ENCODE measurements at places on chromosomes 1 and 21.

DNA sequence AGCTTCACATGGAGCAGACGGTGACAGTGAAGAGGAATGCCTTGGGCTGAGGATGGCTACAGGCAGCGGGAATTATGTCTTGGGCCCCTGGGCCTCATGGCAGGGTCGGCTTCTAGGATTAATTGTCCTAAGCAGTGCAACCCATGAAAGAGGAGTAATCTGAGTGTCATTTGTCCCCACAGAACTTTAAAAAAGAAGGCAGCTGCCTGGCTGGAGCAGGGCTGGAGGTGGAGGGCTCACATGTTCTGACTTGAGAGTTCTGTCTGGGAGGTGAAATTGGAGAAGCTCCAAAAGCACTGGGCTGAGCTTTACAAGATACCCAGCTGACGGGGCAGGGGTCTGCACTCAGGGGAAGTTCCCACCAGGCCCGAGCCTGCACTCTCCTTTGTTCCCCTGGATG is 22.6 kb downstream of the CACNA1S start:
- no peak for DNase-seq

- no peak for DNase-seq
These were observed 2.2 kb upstream of the USP24 start for GRCh38 chr1:55217226-55217986.

DNA sequence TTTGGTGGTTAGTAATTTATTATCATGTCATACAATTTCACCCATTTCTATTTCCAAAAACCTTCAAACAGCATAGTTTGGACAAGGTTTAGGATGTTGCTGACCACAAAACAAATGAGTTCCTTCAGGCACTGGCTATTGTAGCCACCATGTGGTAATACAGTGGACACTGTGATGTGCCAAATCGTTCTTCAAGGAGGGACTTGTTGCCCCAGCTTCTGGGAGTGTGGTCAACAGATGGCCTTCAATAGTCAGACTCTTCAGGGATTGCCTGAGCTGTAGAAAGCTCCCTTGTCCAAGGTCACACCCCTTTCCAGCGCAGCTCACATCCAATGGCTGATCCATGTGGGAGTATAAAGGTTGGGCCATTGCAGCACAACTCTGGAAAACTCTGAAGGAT is 2.6 kb downstream of the PDE4B start:
- DNase-seq: no peak

- no peak for DNase-seq
These were observed 15.4 kb downstream of the DYNLT5 start for GRCh38 chr1:66767626-66768025.

DNA sequence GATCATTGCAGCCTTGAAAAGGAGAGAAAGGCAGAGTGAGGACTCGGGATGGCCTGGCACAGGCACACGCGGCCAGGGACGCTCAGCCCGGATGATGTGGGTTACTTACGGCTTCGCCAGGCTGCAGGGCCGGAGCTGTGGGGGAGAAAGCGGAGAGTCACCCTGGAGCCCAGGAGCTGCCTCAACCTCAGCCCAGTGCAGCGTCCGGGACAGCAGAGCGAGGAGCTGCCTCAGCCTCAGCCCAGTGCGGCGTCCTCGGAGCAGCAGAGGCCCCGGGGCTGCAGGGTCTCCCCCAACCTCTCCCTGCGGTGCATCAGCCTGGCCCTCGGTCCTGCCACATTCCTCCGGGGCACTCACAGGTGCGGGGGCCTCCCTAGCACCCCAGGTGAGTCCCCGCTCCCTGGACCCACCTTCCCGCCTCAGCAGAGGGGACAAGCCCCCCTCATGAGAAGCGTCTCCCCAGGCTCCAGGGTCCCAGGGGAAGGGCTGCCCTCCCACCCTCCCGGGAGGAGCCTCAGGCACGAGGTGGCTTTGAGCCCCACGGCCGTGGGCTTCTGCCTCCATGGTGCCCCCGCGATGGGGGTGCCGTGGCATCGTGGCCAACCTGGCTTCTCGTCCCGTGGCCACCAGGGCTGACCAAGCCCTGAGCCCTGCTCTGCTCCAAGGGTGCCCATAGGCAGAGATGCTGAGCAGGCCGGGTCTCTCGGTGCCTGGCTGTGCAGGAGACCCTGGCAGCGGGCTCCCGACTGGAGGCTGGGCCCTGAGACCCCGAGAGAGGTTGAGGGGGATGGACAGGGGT is 10.5 kb upstream of the RNF223 start:
- DNase-seq: no peak

- no peak for DNase-seq
These were observed 4.6 kb downstream of the LRRC8B start for GRCh38 chr1:89529196-89529595.

DNA sequence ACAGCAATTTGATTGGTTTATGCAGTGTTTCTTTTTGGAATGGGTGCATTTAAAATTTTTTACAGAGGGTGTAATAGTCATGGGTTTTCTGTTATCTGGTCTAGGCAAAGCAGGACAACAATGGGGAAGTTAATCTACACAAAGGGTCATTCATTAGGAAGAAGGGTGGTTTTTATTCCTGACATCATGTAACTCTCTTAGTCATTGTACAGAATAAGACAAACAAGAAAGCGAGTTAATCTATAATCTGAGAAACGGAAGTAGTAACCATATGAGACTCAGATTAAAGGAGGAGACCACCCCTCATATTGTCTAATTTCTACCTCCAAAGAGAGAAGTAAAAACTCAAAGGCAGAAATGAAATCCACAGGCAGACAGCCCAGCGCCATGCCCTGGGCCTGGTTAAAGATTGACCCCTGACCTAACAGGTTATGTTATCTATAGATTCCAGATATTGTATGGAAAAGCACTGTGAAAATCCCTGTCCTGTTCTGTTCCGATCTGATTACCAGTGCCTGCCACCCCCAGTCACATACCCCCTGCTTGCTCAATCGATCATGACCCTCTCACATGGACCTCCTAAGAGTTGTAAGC is 10.5 kb upstream of the IFI6 start:
- no peak for DNase-seq

DNA sequence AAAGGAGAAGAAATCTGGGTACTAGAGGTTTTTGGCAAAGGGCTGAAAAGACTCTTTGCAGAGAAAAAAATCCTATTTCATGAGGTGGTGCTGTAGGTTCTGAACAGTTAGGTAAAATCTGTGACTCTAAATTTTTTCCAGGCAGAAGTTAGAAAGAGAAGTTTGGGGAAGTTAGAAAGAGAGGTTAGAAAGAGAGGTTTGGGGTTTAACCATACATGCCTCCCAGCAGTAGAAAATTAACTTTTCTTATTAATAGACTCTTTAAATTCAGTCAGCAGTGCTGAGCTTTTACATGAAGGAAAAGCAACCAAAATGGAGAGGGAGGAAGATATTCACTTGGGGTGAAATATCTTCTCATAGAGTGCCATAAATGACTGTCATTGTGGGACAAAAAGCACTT is 12.2 kb downstream of the AMY1C start:
- DNase-seq: no peak

GRCh38 chr1:53893999-53894636 is at the start of gene DIO1:
DIO1 (plus strand) TSS chr1:53894187; CDS start chr1:53894211, 24 bp downstream.
- no peak for DNase-seq

DNA sequence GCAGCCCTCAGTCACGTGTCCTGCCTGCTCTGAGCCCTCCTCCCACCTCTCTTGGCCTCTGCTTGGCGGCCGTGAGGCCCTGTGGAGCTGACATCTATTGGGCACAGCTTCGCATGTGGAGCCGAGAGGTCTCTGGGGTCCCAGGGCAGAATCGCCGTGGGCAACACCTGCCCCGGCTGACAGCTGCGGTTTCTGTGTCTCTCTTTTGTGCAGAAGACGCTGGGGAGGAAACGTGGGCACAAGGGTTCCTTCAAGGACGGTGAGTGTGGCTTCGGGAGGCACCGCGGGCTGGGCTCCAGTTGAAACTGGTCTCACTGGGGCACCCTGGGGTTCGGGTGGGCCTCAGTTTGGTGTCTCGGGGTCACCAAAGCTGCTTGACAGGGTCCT is 11.5 kb downstream of the ARHGEF16 start:
- DNase-seq: no peak

DNA sequence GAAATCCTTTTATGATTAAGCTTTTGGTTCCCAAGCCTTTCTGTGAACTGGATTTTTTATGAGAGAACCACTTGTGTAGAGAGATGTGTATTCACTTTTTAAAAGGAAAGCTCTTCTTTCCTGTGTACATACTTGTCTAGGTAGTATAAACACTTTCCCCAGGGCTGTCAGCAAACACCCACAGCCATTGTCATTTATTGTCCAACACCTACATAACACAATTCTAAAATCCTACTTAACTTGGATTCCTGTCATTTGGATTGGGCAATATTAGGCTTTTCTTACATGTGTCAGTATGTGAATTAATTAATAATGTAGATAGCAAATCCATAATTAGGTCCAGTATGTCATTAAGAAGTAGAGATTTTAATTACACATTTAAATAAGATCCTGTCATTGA is 12.3 kb downstream of the DDX20 start:
- no peak for DNase-seq

- DNase-seq: no peak
These were observed at the start of gene VANGL2 for GRCh38 chr1:160400223-160400645. VANGL2 (plus strand) TSS chr1:160400564; CDS start chr1:160415838, 15,274 bp downstream.

GRCh38 chr21:14382486-14382834 is 486 bp downstream of the HSPA13 start:
- peak; percentile 70 for DNase-seq

DNA sequence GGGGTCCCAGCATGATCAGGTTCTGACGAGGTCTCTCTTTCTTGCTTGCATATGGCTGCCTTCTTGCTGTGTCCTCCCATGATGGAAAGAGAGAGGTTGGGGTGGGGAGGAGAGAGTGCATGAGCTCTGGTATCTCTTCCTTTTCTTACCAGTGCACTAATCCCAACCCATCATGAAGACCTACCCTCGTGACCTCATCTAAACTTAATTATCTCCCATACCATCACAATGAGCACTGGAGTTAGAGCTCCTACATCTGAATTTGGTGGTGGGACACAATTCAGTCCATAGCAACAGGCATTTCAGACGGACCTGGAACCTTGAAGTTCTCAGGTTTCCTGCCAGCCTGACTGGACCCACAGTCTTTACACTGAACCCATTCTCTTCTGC is 125.2 kb upstream of the ZNF648 start:
- DNase-seq: no peak

- peak; percentile 75 for DNase-seq
These were observed 32.1 kb upstream of the APOBEC4 start for GRCh38 chr1:183685112-183685713.

DNA sequence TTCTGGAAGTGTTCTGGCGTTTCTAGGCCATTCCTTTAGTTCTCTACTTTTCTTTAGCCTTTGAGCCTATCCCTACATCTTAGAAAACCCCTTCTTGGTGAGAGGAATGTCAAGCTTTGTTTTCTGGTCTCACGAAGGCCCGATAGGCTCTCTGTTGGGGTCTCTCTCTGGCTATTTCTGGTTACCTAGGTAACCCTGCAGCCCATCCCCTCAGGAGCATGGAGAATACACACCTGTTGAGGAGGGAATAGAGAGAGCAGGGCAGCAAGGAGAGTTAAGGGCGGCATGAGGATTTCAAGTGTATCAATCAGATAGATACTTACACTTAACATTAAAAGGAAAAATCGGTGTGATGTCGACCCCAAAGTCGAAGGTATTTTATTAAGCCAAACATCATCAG is 45.7 kb downstream of the LRRC8D start:
- no peak for DNase-seq

DNA sequence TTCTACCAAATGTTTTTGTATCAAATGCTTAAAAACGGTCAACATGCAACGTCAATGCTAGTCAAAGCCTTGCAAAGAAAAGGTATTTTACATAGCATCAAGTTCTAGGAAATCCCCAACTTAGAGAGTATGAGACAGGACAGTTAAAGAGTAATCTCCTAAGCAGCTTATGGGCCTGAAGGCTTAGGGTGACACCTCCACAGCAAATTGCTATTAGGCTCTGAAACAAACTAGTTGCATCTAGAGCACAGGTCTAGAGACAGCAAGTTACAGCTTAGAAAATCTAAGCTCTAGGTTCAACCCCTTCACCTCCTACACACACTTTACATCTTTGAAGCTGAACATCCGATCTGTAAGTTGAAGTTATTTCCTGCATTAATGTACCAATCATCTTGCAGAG is 13.7 kb downstream of the PABPC4 start:
- no peak for DNase-seq

DNA sequence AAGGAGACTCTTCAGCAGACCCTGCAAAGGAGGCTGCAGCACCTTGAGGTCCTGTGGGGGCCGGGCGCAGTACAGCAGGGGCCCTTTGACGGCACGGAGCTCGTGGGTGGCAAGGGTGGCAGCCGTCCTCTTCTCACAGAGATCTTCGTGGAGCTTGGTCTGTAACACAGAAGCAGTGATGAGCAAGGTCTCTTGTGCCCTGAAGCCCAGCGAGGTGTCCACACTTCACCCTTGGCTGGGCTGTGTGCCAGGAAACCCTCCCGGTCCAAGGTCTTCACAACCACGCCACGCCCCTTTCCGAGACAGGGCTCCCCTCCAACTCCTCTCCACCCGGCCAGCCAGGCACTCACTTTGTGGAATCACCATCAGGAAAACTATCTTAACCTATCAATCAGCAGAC is 11.3 kb downstream of the LRRC47 start:
- DNase-seq: no peak

- no peak for DNase-seq
These were observed 94.4 kb downstream of the COLGALT2 start for GRCh38 chr1:183942933-183943693.

GRCh38 chr1:202037706-202038296 is 27.4 kb downstream of the ELF3 start:
- no peak for DNase-seq

DNA sequence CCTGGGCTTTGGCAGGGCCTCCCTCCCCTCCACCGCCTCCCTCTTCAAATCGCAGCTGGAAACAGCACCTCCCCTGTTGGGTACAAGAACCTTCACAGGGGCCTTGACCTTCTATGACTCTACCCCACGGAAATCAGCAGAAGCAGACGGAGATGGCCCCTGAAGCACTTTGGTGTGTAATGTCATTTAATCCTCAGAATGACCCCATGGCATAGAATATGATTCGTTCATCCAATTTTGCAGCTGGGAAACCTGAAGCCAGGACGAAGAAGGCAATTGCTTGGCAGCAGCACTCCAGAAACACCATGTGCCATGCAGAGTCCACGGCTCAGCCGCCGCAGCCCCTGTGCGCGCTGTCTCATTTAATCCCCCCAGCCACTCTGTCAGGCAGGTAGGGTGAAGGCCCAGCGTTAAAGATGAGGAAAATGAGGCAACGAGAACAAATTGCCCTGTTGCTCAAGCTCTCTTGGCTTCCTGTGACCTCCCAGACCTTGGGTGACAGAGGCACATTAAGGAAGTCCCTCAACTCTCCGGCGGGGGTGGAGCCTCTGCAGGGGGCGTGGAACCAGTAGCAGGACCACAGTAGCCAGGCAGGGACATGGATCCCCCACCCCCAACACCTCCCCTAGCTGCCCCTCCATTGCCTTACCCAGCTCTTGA is 25.8 kb upstream of the LAPTM5 start:
- DNase-seq: no peak
